ENCODE measurements at places on chromosomes 12 and 14.

DNA sequence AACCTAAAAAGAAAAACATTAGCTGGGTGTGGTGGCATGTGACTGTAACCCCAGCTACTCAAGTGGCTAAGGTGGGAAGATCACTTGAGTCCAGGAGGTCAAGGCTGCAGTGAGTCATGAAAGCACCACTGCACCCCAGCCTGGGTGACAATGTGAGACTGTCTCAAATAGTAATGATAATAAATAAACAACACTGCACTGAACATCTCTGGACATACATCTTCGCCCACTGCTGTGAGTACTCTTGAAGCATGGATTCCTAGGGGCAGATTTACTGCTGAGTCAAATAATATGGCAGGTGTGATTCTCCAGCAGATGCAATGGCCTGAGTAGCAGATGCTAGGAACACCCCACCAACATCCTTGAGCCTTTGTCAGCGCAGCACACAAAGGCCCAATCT is 23.6 kb downstream of the ABCB9 start:
- peak; percentile 76 for DNase-seq

DNA sequence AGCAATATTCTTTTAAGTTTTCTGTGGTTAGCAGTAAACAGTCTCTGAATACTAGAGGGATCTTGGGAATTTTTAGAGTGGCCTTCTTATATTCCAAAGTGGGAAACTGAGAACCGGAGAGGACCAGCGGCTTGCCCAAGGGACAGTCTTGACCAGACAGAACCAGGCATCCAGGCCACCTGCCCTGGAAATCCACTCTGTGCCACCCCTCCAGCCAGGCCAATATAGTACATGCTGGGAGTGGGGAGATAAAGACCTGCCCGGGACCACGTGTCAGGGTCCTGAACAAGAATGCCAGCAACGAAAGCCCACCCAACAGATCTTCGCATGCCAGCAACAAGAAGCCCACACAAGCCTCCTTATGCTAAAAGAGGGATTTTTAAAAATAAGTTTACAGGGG is 49.4 kb upstream of the RIN3 start:
- DNase-seq: no peak

- DNase-seq: no peak
These were observed 75.8 kb upstream of the CEP83 start for GRCh38 chr12:94535510-94535921.

DNA sequence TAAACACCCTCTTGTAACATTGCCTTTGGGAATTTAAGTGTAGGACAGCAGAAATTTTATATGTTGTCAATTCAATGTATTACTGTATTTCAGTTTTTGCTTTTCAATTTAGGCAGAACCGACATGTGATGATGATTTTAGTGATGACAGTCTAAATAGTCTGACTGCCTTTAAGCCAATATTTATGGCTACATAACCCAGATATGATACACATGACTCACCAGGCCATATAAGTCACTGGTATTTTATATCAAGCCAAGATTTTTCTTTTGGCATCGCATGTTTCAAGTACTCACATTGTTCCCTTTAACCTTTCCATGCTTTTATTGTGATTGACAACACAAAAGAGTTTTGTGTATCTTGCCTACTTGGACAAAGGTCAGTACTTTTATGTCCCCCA is 13.6 kb upstream of the PPM1A start:
- no peak for DNase-seq

DNA sequence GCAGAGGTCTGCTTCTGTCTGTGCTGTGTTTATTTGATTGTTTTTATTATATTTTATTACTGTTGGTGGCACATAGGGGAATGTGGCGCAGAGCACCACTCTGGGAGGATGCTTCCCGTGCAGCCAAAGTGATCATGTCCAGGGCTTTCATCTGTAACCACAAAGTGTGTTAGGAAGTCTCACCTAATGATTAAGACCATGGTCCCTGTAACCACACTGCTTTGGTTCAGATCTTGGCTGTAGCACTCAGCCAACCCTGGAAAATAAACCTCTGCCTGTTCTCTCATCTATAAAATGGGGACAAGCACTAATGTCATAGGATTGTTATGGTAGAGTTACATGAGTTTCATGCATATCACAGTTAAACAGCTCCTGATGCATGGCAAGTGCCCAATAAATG is 1.9 kb downstream of the RESF1 start:
- no peak for DNase-seq

DNA sequence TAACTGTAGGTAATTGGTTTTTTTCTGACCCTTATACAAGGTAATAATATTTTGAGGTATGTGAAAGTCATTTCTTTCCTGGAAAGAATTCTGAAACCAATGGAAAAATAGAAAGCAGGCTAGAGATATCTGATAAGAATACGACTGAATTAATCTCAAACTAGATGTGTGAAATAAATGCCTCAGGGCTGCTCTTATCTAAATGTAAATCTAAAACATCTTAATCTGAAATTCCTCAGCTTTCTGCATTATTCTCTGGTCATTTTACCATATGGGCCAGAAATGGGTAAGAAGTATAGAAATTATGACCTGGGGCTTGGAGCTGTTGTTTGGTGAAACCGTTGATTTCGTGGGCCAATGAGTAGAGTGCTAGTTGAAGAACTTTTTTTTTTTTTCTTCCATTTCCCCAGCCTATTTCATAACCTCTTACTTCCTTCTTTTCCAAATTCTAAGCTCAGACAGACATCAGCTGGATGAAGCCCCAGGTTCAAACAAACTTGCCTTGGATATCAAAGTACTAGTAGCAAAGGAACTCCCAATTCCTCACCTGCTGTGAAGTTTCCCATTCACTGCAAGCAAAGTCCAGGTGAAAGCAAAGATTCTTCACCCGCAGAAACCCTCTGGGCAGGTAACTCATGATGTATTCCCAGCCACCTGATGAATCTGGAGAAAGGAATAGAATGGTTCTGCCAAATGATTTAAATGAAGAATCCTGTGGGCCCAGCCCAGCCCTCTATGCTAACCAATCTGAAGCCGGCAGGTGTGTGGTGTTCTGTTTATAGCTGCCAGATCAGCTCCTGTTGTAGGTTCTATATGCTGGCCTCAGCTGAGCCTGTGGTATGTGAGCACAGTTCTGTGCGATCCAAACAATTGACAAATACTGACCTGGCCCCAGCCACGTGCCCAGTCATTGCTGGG is 9.7 kb upstream of the FOS start:
- no peak for DNase-seq

DNA sequence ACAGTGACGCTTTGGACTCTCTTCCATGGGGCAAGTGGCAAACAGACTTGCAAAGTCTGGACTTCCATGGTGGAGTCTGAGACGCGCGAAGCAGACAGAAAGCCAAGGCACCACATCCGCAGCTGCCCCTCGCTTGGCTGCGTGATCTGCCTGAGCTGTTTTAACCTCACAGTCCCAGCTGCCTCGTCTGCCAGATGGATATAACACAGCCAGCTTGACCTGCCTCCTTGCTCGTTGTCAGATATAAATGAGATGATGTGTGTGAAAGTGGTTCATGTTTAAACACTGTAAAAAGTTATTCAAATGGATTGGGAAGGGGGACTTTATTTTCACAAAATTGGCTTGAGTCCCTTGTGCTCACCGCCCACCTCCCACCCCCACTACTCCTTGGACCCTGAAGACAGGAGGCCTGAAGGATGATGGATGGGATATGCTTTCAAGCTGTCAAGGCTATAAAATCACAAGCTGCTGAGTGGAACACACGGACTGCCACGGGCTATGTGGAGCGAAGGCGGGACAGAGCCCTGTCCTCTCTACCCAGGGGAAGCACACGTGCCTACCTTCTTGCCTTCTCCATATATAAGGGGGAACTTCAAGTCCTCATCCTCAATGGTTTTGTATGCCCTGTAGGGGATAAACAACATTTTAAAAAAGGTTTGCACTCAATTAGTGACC is 226.9 kb downstream of the MON2 start:
- DNase-seq: no peak

DNA sequence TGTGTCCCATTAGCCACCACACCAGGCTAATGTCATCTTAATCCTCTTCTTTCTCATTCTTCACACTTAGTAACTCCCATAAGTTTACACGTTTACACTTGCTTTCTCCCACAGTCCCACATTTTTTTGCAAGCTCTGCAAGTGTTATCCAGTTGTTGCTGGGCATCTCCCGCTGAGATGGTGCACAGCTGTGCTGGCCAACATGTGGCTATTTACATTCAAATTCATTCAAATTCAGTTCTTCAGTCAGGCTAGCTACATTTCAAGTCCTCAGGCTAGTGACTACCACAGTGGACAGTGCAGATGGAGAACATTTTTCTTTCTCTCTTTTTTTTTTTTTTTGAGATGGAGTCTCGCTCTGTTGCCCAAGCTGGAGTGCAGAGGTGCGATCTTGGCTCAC is 9.8 kb upstream of the TEAD4 start:
- no peak for DNase-seq
